ENCODE measurements at places on chromosomes 16 and 17.

DNA sequence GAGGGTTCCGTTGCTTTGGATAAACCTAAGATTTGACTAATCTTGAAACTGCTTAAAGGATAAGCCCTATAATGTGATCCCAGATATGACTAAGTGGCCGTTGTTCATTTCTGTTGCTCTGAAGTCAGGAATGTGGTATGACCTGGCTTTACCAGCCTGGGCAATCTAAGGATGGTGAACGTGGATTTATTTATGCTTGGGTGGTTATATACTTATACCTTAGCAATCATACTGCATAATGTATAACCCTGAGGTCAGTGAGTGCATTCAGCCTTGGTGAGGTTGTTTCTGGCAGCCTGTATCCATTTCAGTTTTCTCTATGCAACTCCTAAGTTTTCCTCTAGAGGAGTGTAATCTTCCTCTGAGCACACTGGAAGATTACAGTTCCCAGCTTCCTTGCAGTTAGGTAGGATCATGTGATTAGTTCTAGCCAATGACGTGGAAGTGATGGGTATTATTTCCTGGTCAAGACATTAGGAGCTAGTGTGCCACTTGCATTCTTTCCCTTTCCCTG lies 41.9 kb downstream of the FTO start:
- no peak for DNase-seq

DNA sequence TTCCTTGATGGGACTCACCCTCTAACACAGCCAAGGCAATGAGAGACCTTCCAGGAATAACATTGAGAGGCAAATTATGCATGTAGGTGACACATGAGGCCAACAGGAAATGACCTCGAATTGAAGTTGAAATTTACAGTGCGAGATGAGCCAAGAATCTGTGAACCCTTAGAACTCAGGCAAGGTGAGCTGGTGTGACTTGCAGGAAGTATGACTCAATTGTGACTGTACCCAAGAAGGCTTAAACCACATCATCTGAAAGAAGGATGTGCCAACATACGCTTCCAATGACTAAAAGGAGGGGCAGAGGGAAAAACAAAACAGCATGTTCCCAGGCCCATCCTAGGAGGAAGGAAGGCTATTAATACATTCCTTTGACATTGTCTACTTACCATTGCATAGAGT lies 44.8 kb downstream of the PITPNC1 start:
- DNase-seq = no peak

DNA sequence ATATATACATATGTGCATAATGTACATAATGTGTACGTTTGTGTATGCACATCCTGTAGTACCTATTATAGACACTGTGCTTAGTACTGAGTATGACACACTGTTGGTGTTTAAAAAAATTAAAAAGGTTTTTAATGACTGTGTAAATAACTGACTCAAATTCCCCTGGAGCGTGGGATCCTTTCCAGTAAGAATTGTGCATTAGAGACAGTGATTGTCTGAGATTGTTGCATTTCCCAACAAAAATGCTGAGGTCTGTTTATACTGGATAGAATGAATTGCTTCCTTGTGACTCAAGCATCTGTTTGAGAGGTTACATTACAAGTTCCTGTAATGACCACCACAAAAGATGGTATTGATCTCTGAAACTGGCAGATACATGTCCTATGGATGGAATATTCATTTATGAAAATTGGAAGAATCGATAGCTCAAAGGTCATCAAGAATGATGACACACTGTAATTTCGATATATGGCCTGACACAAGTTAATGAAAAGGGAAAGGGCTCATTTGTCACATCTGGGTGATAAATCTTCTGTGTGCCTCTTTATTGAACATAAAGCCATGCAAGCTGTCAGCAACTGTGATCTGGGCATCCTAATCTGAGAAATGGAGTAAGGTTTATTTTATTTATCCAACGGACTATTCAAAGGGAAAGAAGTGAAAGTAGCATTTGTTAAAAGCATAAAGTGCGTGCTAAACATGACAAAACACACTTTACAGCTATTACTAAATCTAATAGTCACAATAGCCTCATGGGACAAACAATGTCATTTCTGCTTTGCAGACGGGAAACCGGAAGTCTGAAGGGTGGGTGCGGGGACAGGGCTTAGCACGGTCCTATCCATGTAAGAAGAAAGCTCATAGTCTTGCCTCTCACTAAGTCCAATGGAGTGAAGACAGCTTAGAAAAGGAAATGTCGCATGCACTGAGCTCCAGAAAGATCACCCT lies 228.8 kb downstream of the CDH11 start:
- no peak for DNase-seq

- no peak for DNase-seq
Observed at GRCh38 chr17:37744633-37744927, 279 bp downstream of the HNF1B start.

- no peak for DNase-seq
Observed at GRCh38 chr16:69378760-69379159, 7.0 kb downstream of the TERF2 start.

GRCh38 chr17:7774055-7774521 lies 56.5 kb downstream of the DNAH2 start:
- no peak for DNase-seq

DNA sequence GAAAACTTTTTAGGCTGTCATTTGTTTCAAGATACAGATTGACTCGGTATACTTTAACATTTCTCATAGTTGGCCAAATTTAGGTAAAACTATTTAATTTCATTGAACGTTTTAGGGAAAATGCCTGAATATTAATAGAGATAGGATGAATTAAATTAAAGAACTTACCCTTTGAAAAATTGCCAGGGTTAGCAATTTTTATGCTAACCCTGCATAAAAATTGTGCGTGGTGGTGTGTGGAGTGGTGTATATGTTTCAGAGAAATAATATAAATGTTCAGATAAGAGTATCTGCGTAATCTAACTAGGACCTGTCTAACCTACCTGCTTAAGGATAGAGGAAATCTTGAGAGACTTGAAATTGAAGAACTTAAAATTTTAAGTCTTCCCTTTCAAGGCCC lies 21.4 kb downstream of the NF1 start:
- DNase-seq = no peak

GRCh38 chr16:84839956-84840355 lies 20.2 kb downstream of the CRISPLD2 start:
- no peak for DNase-seq

- peak; percentile 19 for DNase-seq
Observed at GRCh38 chr17:43701318-43701743, 39.6 kb upstream of the MEOX1 start.

DNA sequence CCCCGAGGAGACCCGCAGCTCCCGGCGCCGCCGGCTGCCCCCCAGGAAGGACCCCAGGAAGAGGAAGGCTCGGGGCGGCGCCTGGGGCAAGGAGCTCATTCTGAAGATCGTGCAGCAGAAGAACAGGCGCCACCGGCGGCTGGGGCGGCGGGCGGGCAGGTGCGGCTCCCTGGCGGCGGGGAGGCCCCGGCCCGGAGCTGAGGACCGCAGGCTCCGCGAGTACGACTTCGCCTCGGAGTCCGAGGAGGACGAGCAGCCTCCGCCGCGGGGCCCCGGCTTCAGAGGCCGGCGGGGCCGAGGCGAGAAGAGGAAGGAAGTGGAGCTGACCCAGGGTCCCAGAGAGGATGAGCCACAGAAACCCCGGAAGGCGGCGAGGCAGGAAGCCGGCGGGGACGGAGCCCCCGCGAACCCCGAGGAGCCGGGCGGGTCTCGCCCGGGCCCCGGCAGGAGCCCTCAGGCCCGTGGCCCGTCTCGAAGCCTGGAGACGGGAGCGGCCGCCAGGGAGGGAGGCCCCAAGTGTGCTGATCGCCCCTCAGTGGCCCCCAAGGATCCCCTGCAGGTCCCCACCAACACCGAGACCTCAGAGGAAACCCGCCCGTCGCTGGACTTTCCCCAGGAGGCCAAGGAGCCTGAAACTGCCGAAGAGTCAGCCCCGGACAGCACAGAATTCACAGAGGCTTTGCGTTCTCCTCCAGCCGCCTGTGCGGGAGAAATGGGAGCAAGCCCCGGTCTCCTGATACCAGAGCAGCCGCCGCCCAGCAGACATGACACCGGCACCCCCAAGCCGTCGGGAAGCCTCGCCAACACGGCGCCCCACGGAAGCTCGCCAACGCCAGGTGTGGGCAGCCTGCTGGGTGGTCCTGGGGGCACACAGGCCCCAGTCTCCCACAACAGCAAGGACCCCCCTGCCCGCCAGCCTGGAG lies 22.3 kb upstream of the ZFPM1 start:
- no peak for DNase-seq
